ENCODE measurements at places on chromosomes 1 and 21.

DNA sequence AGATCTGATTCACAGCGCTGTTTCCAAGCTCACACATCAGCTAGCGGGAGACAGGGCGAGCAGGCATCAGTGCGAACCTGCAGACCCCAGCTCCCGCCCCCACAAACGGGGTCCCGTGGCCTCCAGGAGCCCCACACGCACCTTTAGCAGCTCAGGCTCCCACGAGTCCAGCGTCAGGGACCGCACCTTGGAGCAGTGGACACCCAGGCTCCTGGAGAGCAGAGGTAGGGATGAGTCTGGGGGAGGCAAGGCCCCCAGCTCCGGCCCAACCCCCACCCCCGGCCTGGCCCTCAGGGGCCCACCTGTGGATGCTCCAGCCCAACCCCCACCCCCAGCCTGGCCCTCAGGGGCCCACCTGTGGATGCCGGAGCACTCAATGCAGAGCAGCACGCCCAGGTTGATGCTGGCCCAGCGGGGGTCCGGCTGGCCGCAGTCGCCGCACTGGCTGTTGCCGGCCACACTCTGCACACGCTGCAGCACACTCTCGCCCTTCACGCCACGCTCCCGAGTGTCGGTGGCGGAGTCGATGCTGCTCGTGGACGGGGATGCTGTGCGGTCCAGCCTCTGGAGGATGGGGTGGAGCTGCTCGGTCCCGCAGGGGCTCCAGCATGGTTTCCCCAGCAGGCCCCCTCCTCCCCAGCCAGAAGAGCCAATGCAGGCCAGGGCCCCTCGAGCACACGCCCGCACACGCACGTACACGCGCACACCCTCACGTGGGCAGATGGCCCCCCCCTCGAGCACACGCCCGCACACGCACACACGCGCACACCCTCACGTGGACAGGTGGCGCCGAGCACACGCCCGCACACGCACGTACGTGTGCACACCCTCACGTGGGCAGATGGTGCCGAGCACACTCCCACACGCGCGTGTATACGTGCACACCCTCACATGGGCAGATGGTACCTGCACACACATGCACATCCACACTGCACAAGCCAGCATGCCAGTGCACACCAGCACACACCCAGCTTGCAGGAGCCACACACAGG lies 11.4 kb downstream of the ACAP3 start:
- no peak for DNase-seq

DNA sequence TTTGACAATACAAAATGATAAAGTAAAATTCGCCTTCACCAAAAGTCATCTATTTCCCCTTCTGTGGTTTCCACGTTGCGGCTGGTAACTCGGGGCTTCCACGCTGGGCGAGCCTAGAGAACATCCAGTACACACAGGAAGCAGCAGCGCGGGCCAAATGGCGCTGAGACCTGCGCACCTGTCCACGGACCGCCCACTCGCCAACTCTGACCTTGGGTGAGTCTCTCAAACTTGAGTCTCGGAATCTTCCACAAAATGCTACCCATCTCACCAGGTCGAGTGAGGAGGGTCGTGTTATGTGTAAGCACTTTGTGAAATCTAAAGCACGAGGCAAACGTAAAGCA lies 820 bp upstream of the TTF2 start:
- no peak for DNase-seq

GRCh38 chr1:244288663-244289062 lies 163.0 kb downstream of the ADSS2 start:
- DNase-seq, result no peak

- DNase-seq, result no peak
These were observed 46.6 kb downstream of the PLD5 start for GRCh38 chr1:242477944-242478343.

DNA sequence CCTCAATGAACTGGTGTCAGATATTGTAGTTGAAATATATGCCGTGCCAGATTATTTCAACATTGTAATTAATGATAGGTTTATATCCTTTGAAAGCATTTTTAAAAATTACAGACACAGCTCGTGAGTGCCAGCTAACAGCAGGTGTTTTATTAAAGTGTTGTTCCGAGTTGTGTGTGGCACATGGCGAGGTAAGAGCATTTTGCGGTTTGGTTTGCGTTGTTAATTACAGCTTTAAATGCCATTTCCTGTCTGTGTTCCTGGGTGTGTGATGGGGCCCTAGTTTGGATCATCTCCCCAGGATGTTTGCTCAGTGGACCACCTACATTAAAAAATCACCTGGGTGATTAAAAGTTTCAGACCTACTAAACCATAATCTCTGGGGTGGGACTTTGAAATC lies 97.4 kb downstream of the PRDM2 start:
- peak; percentile 69 for DNase-seq
